ENCODE measurements at places on chromosomes 11 and 22.

DNA sequence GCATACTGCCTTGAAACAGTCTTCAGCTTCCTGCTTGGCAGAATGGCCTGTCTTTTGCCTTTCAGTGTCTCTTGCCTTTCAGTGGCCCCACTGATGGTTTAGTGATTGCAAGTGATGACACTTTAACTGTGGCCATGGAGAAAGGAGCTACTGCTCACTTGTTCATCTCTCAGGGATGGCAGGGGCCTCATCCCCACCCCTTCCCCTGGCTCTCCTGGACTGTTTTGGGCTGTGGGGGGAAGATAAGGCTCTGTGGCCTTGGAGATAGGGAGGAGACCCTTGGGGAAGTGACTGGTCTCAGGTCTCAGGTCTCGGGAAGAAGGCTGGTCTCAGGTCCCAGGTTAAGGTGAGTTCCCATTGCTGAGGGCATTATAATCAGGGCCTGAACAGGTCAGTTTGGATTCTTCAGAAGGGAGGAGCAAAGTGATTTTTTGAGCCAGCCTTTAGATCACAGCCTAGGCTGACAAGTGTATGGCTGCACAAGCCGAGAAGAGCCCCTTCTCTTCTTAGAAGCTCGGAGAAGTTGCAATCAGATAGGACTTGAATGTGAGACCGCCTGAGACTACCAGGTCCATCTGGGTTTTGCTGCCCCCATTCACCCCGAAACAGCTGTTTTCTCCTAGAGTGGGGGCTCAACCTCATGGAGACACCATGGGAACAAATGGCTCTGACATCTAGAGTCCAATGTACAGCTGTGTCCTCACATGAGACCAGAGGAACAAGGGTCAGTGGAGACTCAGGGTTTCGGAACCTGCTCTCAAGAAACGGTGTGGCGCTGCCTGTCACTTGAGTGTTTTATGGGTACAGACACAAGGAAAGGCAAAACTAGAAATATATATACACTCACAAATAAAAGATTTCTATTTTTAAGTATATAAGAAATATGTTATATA is 15.9 kb upstream of the P2RY2 start:
- no peak for DNase-seq

- DNase-seq: no peak
Measured at GRCh38 chr11:132052342-132052741, 681.9 kb downstream of the NTM start.

DNA sequence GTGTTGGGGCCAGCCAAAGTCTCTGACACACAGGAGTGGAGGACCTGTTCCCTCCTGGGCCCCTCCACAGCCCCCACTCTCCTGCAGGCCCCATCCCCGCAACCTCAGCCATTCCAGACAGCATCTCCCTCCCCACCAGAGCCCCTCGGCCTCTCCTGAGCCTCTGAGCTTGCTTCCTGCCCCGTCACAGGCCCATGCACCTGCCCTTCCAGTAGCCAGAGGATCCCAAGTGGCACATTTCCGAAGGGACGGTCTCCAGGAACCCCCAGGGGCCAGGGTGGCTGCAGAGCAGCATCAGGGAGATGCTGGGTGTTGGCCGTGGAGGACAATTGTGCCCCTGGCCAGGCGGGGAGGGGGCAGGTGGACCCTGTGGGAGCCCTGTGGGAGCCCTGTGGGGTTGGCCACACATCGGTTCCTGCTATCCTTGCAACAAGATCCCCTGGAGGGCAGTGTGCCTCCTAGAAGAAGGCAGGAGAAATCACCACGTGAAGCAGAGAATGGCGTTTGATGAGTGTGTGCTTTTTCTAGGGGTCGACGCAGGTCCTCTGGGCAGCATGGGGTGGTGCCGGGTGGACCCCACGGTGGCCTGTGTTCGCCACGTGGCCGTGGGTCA is 45.3 kb upstream of the PPARA start:
- no peak for DNase-seq

DNA sequence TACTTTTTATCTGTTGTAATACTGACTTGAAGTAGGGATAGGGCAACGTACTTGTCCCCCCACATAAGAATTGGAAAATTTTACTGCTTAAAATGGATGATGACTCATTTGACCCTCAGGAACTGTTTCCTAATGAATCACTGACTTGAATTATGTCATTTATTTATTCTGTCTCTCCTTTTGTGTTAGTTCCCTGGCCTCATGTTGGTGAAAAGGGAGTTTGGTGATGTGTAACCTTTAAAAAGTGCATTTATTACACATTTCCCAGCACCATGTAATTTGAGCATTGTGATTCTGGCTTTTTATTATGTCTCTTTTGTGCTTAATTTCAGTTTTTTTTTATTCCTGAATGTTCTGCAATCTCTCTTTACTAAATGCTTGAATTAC is 20.3 kb upstream of the PGM2L1 start:
- no peak for DNase-seq

- no peak for DNase-seq
Measured at GRCh38 chr11:99584830-99585229, 564.1 kb downstream of the CNTN5 start.

DNA sequence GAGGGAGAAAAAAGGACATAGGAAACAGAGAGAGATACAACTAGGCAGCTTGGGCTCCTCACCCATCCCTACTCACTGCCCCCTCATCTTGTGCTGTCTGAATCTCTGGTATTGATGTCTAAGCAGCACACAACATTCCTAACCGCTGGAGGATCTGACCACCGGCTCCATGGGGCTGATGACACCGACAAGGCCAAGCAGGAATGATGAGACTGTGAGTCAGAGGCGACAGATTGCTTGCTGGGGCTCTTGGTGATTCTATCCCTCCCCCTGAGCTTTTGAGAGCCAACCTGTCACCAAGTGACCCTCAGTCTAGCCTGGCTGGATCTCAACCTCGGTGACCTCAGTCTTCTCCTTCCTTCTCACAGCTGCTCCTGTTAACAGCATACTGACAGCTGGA is 13.8 kb downstream of the PAMR1 start:
- no peak for DNase-seq

GRCh38 chr11:73983741-73984538 is 1.3 kb upstream of the UCP2 start:
- DNase-seq: no peak

DNA sequence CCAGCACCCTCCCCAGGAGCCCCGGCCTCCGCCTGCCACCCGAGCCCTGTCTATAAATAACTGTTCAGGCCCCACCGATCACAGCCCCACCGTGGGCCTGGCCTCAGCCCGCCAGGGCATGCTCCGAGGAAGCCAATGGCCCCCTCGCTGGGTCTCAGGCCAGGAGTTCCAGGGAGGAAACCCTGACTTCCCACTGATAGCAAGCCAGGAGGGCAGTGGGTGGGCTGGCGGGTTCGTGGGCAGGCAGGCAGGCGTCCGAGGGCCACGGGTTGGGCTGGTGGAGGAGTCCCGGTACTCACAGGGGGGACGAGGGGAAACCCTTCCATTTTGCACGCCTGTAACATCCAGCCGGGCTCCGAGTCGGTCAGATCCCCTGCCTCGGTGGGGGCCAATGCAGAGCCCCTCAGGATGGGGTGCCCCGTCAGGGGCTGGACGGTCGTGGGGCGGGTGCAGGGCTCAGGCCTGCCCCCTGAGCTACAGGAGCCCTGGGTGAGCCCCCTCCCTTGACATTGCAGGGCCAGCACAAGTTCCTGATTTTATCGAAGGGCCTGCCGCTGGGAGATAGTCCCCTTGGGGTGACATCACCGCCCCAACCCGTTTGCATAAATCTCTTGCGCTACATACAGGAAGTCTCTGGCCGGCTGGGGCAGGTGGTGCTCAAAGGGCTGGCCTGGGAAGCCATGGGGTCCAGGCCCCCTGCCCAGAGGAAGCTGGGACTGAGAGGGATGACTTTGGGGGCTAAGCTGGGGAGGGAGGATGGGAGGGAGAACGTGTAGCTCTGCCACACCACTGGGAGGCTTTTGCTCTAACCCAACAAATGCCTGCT is at the start of gene SPI1:
SPI1 (minus strand) TSS at position 538 of the 826 bp plus-strand sequence; CDS start at position 344, 194 bp downstream.
- DNase-seq: no peak

- DNase-seq: peak; percentile 25
Measured at GRCh38 chr11:95999711-96000406, 76.0 kb upstream of the MTMR2 start.

DNA sequence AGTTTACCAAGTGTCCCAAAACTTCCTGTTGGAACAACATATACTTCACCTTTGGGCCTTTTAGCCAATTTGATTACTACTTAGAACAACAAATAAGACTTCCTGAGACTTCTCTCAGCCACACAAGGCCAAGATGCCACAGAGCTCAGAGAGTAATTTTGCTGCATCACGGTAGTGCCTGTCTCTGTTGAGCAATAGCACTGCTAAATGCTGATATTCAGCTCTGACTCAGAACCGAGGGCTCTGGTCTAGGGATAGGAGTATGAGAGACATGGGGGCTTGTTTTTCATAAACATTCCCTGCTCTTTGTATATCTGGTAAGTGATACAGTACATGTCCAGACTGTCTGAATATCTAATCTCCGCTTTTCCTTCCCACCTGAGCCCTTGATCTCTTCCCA is 260.4 kb upstream of the ARHGAP20 start:
- no peak for DNase-seq

DNA sequence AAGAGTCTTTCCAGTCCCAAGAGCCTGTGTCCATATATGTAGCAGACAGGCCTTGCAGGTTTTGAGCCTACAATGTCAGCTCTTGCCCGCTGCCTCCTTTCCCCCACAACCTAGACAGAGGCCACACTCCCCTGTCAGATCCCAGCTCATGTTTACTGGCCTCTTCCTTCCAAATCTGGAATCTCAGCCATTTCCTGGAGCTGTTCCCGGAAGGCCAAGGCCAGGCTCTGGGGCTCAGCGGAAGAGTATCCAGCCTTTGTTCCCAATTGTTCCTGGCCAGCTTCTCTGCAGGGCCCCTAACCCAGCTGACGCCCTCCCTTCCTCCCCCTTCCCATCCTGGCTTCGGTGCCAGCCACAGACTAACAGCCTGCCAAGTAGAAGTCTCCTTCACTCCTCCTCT is 1.0 kb upstream of the ROBO4 start:
- DNase-seq: peak; percentile 80

GRCh38 chr11:76215941-76216340 is 9.6 kb upstream of the WNT11 start:
- DNase-seq: no peak

- peak; percentile 69 for DNase-seq
Measured at GRCh38 chr11:16356761-16357393, 531 bp upstream of the SOX6 start.

DNA sequence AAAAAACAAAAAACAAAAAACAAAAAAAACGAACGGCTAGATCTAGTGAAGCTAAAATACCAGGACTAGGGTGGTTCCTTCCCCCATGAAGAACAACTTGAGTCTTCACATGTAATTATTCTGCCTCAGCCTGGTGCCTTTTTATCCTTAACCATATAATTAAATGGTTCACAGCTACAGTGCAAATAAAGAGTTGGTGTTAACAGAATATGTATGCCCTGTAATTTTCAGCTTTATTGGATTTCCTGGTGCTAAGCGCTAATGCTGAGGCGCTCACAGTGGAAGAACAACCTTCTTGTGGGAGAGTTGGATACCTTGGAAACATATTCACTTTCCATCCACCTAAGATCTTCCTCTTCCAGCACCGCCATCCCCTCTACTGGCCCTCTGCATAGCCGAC is 158.5 kb upstream of the SORL1-AS1 start:
- no peak for DNase-seq

GRCh38 chr11:69978841-69979614 is 99.1 kb upstream of the ANO1 start:
- DNase-seq: no peak

- no peak for DNase-seq
Measured at GRCh38 chr11:128568166-128568778, 19.1 kb downstream of the ETS1 start.

DNA sequence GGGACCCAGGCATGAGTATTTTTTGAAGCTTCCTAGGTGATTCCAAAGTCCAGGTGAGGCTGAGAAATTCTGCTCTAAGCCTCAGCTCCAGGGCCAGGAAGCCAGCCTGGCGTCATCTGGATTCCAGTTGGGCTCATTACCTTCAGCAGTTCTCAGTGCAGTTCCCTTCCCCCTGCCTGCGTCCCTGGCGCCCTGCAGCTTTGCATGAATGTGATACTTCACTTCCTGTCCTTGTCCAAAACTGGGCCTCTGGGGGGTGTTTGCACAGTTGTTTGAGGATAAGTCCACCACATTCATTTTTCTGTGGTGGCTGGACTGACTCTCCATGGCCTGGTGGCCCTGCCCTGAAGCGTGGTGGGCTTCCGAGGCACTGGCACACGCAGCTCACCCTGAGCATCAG is 98.1 kb downstream of the TENM4 start:
- DNase-seq: no peak

GRCh38 chr11:87020764-87021365 is 16.9 kb upstream of the TMEM135 start:
- DNase-seq: no peak

GRCh38 chr11:132414451-132414850 is 1044.0 kb downstream of the NTM start:
- no peak for DNase-seq

All from globus pallidus (tissue), 1 donor.